ENCODE measurements at places on chromosomes 12 and 14. TPM values are rescaled to one million over a fixed set of nuclear protein-coding genes. Genes with fewer than 3 reads are reported as not detected.

The FERMT2 gene
- total RNA-seq, result 0.27 TPM

The ACSM4 gene
- not detected for total RNA-seq

GRCh38 chr14:64973026-64973442, 898 bp upstream of the RAB15 start:
- no peak for DNase-seq

DNA sequence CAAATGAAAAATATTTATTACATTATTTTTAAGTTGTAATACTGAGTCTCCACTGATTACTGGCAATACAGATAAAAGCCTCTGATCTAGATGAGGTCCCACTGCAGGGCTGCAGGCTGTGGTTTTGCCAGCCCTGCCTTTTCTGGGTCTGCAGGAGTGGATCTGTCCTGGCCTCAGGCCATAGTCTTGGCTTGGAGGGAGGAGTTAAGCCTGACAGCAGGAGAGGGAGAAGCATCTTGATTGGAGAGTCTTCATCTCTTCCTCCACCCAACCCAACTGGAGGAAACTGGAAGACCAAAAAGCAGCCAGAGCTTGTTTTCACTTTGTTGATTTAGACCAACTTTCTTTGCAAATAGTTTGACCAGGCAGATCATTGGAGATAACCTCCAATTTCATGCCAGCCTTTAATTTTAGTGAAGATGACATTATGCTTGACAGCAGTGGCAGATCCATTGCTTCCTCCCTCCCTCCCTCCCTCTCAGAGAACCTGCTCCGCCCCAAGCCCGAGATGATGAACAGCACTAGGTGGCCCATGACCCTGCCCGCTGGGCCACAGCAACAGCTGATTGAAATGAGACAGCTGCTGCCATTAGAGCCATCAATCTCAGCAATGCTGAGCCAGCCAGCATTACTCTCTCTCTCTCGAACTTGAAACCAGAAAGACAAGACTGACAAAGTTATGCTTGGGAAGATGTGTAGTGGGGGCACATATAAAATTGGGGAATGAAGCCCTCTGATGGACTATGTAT, 222.4 kb downstream of the GLT1D1 start:
- DNase-seq, result no peak

DNA sequence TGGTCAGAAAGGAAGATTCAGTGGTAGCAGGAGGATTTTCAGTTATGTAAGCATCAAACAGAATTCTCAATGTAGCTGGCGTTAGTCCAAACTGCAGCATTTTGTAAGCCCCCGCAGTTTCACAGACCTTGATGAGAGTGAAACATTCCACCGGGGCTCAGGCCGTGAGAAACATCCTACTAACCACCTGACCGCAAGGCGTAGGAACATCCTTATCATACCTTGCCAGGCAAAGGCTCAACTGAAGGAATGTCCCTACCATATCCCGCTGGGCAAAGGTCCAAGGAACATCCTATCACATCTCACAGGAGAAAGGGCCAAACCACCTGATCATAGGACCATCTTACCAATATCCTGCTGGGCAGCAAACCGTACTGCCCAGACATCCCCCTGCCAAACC, 624.8 kb upstream of the TMEM132C start:
- DNase-seq, result no peak

- DNase-seq, result no peak
Observed at GRCh38 chr14:56023661-56024081, 94.5 kb upstream of the PELI2 start.
